ENCODE measurements at places on chromosomes 12 and 14.

GRCh38 chr14:72996916-72997315 is 30.0 kb downstream of the ZFYVE1 start:
- DNase-seq: no peak

GRCh38 chr12:70197345-70197744 is 45.9 kb upstream of the CNOT2 start:
- DNase-seq: no peak

DNA sequence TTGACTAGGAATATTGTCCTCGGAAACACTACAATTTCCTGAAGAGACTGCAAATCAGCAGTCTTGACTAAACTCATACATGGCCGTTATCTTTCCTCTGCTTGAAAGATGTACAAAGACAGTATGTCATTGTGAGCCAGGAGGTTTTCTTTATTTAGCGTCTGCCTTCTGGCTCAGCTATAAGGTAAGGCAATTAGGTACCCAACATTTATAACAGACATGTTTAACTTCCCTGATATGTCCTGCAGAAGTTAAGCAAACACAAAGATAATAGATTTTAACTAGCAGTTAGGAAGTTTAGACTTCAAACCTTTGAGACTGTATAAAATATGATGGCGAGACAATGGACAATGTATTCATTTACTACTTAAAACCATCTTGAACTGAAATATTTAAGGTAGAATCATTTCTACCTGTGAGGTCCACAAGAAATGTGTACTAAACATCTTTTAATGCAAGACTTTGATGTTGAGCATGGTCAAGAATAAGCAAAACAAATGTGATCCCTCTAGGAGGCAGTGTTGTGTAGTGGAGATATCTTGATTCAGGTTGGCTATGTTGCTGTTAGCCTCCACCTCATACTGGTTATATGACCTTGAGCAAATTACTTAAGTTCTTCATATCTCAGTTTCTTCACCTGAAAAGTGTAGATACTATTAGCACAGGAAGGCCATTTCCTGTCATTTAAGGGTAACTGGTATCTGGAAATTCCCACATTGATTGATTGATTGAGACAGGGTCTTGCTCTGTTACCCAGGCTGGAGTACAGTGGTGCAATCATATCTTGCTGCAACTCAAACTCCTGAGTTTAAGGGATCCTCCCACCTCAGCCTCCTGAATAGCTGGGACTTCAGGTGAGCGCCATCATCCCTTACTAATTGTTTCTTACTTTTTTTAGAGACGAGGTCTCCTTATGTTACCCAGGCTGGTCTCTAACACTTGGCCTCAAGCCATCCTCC is 96.3 kb upstream of the EEA1 start:
- DNase-seq: peak; percentile 2

GRCh38 chr12:81558031-81558430 is 201.1 kb downstream of the PPFIA2 start:
- DNase-seq: no peak

- DNase-seq: peak; percentile 81
Observed at GRCh38 chr14:77268989-77269600, 1.9 kb downstream of the NGB start.

- no peak for DNase-seq
Observed at GRCh38 chr14:90732139-90732538, 84.1 kb downstream of the TTC7B start.

All from NCI-H146 (cell line).